ENCODE measurements at places on chromosomes 12 and 14.

DNA sequence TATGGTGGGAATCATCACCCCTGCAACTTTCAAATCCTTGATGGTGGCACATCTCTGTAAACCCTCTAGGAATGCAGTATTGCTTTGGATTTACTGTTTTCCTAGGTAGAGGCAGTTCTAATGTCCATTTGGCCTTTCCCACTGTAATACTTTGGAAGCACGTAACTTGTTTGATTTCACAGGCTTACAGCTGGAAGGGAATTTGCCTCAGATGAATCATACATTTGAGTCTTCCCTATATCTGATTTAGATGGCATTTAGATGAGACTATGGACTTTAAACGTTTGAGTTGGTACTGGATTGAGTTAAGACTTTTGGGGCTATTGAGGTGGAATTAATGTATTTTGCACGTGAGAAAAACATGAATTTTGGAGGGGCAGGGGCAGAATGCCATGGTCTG, 35.9 kb downstream of the DAAM1 start:
- no peak for DNase-seq

GRCh38 chr12:2165927-2166326, 113.1 kb downstream of the CACNA1C start:
- no peak for DNase-seq

DNA sequence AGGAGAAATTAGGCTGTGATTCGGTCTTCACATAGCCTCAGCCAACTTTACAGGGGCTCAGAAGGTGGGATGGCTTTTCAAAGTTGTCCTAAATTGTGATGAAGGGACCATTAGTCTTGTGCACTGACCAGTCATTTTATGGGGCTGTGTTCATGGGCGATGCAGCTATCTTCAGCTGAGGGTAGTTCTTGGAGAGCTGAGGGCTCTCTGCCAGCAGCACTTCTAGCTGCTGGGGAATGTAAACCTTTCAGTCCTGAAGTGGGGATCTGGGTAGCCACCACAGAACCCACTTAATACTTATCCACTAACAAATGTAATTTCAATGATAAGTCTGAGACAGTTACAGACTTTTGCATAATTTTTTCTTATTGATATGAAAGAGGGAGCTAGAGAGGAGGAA, 270.6 kb downstream of the AEBP2 start:
- DNase-seq, result no peak

DNA sequence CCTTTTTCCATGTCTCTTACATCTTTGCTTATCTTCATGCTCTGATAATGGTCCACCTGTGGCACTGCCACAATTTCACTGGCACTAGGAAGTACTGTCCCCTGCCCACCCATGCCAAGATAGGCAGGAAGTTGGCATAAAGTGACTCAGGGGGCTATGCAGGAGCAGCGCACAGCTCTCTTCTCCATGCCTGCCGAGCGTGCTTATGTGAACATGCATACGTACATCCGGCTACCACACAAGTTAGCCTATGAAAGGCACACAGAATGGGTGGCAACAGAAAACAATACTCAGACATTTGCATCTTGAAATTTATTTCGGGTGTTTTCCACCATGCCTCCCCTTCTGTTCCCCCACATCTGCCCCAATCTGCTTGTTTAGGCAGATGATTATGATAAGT, 174.4 kb upstream of the GZMB start:
- DNase-seq, result no peak

DNA sequence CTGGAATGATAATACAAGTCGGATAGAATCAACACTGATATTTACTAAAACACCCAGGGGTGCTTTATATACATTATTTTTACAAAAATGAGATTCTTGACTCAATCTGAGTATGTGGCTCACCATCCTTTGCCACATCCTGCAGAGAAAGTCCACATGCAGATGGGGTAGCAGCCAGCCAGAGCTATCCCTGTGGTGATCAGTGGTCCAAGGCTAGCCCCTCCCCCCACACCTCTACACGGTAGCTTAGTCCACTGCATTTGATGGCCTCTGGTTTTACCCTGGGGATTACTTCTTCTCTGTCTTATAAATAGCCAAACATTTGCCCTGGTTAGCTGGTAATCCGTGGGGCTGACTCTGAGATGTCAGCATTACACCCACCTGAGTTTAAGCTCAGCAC, 28.1 kb upstream of the TTC7B start:
- DNase-seq, result no peak

DNA sequence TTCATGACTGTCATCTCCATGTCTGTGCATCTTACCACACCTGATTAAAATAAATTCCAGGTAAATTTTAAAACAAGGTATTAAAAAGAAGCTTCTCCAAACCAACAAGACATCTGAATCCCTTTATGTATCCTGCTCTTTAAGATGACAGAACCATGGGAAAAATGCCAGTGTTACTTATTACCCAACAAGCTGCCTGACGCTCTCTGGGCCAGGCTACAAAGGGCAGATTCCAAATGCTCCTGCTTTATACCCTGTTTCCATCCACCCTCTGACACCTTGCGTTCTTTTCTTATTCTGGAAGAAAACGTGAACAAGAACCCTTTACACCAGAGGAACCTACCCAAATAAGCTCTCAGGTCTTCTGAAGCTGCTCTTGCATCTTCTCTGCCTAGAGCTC, 70.7 kb downstream of the SLC8A3 start:
- DNase-seq, result peak; percentile 3

- no peak for DNase-seq
These were observed 11.5 kb upstream of the C14orf132 start for GRCh38 chr14:96027431-96028355.

DNA sequence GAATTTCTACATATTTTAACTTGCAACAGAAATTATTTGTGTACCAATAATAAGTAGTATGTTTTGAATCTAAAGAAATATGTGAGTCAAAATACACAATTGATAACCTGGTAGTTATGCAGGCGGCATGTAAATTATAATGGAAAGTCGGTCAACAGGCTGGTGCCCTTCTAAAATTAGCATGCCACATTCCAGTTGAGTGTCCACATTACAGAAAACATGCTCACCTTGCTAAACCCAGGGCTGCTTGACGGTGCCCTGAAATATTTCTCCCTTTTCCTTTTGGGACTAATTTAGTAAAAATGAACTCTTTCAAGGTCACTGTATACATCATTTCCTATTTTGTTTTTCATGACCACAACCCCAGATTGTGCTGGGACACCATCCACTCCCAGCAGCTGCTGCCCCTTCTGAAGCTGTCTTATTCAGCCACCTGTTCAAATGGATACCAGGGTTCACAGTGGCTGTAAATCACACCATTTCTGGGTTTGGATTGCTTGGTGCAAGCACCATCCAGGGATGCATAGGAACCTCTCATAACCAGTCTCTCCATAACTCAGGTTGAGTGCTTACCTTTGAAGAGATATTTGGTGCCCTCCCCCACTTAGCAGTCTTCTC, 110.6 kb downstream of the ANO6 start:
- no peak for DNase-seq

GRCh38 chr14:99326041-99326710, 54.2 kb upstream of the BCL11B start:
- no peak for DNase-seq

DNA sequence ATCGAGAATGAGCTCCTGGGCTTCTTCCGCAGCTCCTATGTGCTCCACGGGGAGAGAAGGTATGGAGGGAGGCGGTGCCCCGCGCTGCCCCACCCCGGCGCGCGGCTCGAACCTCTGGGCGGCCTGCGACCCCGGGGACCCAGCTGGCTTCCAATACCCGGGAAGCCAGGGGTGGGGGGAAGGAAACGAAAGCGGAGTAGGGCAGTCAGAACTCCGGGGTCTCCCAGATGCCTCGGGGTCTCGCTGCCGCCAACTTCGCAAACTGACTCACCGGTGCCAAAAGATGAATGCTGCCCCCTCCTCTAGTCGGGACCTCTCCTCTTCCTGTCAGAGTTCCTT, 1.3 kb downstream of the TRHDE start:
- peak; percentile 73 for DNase-seq

DNA sequence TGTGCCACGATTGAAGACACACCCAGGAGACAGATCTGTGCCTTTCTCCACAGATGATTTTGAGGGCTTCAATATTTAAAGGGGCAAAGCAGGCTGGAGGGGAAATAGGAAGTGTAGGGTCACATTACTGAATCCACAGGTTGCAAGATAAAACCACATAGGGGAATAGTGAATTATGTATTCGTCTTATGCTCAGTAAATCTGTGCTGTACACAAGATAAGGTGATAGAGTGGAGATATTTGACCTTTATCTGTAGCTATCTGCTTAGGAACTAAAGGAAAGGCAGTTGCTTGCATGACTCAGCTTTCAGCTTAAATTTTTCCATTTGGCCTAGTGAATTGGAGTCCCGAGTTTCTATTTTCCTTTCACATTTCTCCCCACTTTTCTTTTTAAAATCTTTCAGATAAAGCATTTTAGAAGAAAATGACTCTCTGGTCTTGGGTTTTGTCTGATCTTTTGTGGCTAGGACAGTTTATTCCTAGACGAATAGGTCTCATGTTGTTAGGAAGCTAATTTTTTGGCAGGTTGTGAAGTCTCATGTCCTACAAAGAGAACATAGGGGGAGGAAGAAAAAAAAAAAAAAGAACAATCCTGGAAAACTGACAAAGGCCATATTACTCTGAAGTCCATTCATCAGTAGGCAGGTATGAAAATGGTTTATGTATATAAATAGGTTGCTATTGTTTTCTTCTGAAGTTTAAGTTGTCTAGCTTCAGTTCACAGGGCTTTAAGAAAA, 55.4 kb downstream of the FBXO33 start:
- no peak for DNase-seq

DNA sequence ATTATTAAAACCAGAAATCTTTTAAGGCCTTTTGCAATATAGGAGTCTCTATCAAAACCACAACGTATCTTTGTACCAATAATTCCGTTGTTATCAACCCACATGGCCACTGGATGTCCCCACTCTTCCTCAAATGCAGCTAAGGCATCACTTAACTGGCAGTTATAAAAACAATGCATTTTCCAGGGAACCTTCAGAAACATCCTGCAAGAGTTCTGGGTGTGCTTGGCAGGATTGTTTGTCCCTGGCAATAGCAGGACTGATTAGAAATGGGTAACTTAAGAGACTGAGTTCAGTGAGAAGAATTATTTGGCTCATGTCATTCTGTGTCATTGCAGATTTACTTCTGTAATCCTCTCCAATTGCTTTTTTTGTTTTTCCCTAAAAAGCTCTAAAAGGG, 112.0 kb downstream of the SLC15A5 start:
- peak; percentile 65 for DNase-seq

GRCh38 chr14:78107166-78107565, 63.0 kb upstream of the NRXN3 start:
- DNase-seq, result no peak

GRCh38 chr12:47114481-47114892, 34.7 kb upstream of the AMIGO2 start:
- no peak for DNase-seq

GRCh38 chr14:73153272-73153671, 17.0 kb downstream of the PSEN1 start:
- DNase-seq, result no peak

DNA sequence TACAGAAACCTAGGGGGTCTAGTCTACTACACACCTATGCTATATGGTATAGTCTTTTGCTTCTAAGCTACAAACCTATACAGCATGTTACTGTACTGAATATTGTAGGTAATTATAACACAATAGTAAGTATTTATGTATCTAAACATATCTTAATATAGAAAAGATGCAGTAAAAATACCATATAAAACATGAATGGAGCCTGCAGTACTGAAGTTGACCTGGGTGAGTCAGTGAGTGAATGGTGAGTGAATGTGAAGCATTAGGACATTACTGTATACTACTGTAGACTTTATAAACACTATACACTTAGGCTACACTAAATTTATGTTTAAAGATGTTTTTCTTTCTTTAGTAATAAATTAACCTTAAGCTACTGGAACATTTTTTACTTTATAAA, 13.1 kb upstream of the ABCD2 start:
- DNase-seq, result no peak

DNA sequence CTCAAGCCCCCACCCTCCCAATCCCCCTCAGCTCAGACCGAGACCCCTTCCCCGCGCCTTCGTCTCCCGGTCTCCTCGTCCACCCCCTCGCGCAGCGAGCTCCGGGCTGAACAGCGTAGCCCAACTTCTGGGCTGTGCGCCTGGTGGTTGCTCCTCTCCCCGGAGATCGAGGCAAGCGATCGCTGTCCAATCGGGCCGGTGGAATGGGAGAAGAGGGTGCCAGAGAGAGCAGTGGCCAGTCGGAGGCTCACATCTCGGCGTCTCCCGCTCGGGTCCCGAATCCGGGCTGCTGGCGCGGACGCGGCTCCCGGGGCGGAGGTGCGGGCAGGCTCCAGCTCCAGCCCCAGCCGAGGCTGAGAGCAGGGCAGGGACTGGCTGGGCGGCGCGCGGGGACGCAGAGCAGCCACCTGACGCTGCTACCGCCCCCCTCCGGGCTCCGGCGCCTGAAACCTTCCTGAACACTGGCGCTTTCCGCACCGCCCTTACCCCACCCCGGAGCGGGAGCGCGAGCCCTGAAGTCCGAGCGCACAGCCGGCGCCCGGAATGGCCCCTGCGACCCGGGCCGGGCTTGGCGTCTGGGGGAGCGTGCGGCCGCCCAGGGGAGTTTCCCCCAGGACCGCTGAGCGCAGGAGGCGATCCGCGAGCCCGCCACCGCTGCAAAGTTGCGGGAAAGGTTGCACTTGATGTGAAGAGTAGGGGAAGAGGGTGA, 508 bp upstream of the KCNH5 start:
- no peak for DNase-seq

DNA sequence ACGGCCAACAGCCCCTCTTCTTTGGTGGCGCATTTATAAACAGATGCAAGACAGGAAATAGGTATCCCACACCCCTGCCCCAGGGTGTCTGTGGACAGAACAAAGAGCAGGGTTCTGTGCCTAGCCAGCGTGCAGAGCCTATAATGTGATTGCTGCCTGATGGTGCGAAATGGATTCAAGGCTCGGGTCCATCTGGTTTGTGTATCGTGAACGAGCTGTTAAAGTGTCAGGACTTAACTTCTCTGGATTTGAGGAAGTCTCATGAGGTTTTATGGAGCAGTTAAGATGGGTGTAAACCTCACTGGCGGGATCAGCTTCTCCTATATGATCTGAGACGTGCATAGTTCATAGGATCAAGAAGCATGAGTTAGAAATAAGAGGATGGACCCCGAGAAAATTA, 388.7 kb upstream of the TBX3 start:
- no peak for DNase-seq

DNA sequence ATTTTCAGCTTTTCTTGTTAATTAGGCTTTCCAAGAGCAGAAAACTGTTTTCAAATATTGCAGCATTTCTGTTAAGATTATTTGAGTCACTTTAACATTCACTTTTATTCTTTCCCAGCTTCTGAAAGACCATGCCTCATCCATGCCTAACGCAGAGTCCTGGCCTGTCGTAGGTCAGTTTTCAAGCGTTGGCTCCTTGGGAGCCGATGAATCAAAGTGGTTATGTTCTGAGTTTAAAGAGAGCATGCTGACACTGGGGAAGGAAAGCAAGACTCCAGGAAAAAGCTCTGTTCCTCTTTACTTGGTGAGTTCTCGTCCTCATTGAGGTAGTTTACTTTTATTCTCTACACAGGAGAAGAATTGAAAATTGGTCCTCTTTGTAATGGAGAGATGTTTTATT, 33.1 kb downstream of the TDP1 start:
- DNase-seq, result no peak
